Esophagus muscularis mucosa (tissue), 4 donors: ENCODE measurements at places on chromosomes 3 and 15. TPM values are rescaled to one million over a fixed set of nuclear protein-coding genes. Genes with fewer than 3 reads are reported as not detected.

GRCh38 chr3:171088964-171089754 is 62.6 kb upstream of the SLC2A2 start:
- DNase-seq, result no peak

GRCh38 chr3:104359546-104359945 is 1007.2 kb upstream of the ALCAM start:
- DNase-seq, result no peak

- DNase-seq, result no peak
Measured at GRCh38 chr15:100711516-100712021, 109.2 kb downstream of the ASB7 start.

Gene AADACL2
- total RNA-seq, result 0.26 TPM

Gene HCLS1
- 71.7 TPM for total RNA-seq
